SHP77 treated with DMSO at 0.1 percent for 48 hours (cell line): ENCODE measurements at places on chromosomes 13 and 19.

- no peak for DNase-seq
Measured at GRCh38 chr13:112145551-112146360, 78.8 kb downstream of the SOX1 start.

- DNase-seq = no peak
Measured at GRCh38 chr19:30123611-30124010, 181.6 kb downstream of the URI1 start.

DNA sequence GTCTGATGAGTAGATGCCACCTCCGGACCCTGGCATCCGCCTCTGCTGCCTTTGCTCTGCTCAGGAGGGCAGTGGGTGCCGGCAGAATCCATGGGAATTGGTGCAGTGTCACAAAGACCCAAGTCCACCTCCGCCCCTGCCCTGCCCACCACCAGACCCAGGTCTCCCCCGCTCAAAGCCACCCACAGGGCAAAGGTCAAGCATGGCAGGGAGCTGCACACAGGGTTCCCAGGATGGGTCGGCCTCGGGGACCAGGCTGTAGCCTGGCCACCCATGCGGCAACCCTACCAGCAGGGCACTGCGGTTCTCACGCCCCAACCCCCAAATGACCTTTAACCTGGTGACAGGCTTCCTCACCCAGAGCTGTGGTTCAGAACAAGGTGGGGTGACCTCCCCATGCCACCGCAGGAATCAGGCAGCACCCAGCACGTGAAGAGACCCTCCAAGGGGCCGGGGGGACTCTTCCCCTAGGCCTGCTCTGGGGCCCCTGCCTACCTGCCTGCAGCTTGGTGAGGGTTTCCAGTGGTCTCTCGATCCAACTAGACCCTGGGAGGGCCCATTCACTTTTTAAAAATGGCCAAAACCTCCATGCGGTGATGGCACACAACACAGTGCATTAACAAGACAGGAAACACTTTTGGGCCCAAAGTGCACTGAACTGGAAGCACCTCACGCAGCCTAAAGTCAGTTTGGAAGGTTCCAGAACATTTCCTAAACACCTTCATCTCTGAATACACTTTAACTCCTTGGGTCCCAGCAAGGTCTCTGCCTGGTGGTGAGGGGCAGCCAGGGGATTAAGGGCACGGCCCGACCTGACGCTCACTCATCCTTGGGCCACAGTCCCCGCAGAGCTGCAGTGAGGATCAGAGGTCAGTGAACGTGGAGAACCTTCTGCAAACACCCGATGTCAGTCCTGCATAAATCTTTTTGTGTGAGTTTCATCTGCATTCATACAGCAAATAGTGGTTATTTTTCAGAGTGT is 11.0 kb downstream of the GAS6 start:
- no peak for DNase-seq

DNA sequence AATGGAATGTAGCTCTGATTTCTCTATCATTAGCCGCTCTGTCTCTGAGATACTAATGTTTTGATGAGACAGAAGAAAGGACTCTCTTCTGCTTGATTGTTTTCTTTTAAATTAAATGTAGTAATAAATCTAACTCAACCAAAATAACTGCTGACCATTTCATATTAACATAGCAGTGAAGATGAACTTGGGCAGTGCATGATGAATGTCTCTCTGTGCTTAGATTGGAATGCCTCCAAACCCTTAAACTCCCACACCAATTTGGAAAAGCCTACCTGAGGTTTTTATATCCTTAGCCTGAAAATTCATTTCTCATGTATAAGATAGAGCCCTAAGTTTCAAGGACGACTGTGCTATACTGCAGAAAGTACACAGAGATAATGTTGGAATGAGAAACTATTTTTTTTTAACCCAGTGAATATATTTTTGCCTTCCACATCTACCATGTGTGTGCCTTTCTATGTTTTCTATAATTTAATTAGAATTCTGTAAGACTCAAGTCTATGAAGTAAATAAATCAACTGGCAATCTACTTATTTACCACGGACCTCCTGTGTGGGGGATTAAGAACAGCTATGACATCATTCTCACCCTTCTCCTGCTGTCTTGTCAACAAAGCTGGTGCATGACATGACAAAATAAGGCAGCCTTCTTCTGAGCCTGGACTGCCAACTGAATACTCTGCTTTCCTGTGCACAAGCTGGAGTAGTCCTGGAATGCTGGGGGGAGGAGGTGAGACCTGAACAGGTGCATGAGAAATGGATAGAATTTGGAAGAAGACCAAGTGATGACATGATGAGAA is 155.5 kb downstream of the FGF9 start:
- peak; percentile 41 for DNase-seq

- peak; percentile 69 for DNase-seq
Measured at GRCh38 chr19:3721131-3721886, 13.1 kb downstream of the TJP3 start.

DNA sequence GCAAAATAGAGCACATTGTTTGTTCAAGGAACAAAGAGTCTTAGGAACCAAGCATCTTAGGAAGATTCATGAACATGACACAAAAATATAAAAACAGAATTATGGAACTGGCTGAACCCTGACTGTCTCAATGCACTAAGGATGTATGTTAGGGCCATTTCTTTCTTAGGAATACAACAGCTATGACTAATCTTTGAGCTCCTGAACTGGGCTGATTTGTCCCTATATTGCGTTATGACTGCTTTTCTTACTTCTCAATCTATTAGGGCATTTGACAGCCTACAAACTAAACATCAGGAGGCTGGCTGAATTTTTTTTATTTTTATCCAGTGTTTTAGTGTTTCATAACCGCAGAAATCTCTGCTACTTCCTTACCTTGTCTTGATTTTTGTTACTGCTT is 211.2 kb downstream of the OXGR1 start:
- DNase-seq = no peak

- no peak for DNase-seq
Measured at GRCh38 chr13:51257187-51257586, 35.0 kb downstream of the FAM124A start.

- DNase-seq = no peak
Measured at GRCh38 chr13:73996569-73996968, 137.6 kb downstream of the KLF12 start.

- DNase-seq = no peak
Measured at GRCh38 chr13:27065582-27065981, 106.0 kb downstream of the USP12 start.

DNA sequence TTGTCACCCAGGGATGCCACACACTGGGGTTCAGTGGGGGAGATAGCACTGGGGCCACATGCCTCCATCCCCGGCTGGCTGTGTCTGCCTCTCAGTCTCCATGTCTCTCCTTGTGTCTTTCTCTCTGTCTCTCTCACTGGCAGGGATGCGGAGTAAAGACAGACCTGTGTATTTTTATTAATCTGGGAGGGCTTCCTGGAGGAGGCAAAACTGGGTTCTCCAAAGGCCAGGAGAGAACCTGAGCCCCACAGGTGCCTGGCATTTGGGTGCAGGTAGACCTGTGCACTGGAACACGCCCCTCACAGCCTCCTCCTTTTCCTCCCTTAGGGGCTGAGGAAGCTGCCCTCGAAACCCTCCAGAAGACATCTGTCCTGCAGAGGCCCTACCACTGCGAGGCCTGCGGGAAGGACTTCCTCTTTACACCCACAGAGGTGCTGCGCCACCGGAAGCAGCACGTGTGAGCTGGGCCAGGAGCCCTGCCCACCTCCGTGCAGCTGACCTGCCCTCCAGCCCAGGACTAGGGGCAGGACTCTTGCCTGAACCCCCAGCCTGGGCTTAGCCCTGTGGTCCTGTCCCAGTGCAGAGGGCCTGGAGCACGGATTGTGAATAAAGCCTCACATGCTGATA is 32.7 kb downstream of the DHX34 start:
- no peak for DNase-seq

- DNase-seq = no peak
Measured at GRCh38 chr13:93304868-93305613, 78.4 kb downstream of the GPC6 start.

GRCh38 chr13:104809483-104809882 is 1726.0 kb downstream of the EFNB2 start:
- DNase-seq = no peak

DNA sequence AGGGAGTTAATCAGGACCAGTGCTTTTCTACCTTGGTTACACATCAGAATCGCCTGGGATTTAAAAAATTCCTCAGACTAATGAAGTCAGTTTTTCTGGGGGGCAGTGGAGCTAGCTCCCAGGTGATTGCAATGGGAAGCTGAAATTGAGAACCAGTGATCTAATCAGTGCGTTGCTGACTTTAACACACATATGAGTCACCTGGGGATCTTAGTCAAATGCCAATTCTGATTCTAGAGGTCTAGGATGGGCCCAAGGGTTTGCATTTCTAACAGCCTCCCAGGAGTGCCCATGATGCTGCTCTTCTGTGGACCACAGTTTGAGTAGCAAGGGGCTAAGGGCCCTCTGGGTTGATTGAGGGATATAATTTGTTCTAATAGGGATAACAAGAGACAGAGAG is 54.5 kb downstream of the KL start:
- no peak for DNase-seq

- DNase-seq = no peak
Measured at GRCh38 chr19:42269478-42270345, 660 bp downstream of the CIC start.

GRCh38 chr19:14112051-14112808 is 5.3 kb downstream of the PRKACA start:
- no peak for DNase-seq

GRCh38 chr19:30004403-30004802 is 62.4 kb downstream of the URI1 start:
- DNase-seq = no peak

GRCh38 chr19:45769821-45770191 is 754 bp upstream of the SIX5 start:
- DNase-seq = no peak

GRCh38 chr13:67043901-67044300 is 186.2 kb downstream of the PCDH9 start:
- DNase-seq = no peak

GRCh38 chr19:47994209-47994802 is at the start of gene ELSPBP1:
TSS of gene ELSPBP1 (plus strand) at chr19:47994632. CDS start at chr19:48008668, 14,036 bp downstream.
- DNase-seq = no peak

DNA sequence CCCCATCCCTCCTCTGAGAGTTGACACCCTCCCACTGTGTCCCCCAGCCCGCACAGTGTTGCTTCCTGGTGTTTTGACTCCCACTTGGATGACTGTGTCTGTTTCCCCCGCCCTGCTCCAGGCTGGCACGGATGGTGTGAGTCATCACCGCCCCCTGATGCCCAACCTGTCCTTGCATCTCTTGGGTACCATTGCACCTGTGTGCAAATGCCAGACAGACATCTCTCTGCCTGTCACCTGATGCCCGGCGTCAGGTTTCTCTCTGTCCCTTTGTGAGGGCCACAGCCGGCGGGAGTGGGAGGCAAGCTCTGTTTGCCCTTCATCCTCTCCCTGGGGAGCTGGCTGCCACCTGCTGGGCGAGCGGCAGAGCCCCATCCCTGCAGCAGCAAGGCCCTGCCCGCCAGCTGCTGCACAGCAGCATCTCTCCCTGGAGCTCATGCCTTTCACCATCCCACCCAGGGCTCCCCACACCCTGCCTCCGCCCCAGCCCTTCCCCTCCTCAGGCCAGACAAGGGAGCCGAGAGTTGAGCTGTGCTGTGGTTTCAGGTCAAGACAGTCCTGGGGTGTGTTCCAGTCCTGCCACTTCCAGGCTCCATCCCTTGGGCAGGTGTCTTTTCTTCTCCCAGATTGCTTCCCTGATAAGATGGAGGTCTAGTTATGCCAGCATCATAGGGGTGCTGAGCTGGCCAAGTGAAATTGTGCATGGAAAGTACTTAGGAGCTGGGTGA is 29.7 kb downstream of the NKPD1 start:
- peak; percentile 75 for DNase-seq

- no peak for DNase-seq
Measured at GRCh38 chr19:51127032-51127431, 2.3 kb downstream of the SIGLEC9 start.

DNA sequence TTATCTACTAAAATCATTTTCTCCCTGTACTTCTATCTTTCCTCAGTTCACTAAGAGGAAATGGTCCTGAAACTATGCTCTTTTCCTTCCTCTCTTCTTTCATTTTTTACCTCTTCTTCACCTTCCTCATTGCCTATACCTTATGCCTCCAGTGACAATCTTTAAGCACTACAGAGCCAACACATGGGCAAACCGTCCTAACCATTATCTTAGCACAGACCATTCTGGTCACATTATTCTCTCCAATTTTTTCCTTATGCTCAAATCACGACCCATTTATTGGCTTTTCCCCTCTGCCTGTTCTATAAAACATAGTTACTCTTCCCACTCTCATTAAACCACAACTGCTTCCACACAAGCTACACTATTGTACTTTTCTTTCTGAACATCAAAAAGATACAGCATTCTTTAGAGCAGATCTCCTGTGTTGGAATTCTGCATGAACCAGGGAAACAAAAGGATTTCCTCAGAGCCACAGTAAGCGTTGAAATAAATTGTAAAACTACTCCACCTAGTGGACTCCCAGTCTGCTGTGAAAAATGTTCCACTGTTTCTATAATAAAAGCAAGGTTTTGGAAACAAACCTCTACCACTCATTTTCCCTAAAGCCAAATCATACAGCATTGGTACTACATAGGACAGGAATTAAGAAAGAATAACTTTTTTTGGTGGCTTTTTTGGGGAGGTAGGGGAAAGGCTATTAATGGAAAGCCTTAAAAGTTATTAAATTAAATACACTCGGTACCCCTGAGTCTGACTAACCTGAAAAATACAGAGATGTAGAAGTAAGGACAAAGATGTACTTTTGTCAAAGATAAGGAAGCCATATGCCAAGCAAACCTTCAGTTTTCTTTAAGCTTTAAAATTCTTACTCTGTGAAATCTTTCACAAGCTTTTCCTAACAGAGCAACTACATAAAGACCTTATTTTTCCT is 19.5 kb downstream of the NUFIP1 start:
- DNase-seq = peak; percentile 2
